Cortex of kidney (tissue), 1 donor: ENCODE measurements at places on chromosomes 12 and 14.

DNA sequence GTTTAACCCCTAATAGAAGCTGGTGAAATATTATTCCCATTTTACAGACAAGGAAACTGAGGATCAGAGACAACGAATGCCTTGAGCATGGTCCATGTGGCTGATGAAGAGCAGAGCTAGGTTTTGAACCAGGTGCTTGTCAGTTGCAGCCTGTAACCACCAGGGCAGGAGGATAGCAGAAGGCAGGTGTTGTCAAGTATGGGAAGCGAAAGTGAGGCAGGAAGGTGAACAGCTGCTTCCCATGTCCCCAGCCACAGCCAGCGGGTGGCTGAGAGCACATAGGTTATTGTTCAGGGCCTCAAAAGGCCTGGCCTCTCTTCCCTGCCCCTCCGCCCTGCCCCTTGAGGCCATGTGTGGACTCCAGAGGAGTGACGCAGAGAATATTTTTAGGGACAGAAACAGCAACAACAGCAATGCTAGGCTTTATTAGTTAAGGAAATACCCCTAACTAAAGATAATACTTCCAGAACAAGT, 39.6 kb downstream of the IQSEC3 start:
- no peak for DNase-seq

- no peak for DNase-seq
Measured at GRCh38 chr12:11745113-11745512, 95.6 kb downstream of the ETV6 start.

DNA sequence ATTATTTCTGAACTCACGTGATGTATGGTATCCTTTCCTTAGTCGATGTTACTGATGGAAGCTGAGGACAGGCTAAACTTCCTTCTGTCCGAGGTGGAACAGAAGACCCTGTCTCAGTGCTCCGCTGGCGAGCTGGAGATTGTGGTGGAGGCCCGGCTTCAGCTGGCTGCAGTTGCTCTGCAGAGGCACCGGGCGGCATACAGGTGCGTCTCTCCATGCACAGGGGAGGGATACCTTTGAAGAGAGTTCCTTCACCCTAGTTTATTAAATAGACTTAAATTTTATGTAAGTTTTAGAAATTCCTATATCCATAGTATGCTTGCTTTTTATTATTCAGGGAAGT, 186.7 kb upstream of the NEDD1 start:
- no peak for DNase-seq

DNA sequence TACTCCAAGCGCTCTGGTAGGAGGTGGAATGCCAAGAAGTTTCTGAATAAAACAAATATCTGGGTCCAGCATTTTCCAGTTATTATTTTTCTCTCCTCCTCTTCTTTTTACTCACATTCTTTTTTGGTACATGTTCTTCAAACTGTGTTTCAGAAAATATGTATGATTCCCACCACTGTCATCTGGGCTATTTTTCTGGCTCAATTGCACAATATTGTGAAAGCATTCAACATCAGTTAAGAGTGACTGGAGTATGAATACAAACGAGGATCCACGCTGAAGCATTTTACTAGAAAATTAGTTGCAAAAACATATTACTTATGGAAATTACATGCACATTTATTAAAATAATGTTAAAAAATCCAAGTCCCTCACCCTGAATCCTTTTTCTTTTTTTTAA, 61.5 kb downstream of the KCNMB4 start:
- DNase-seq, result no peak

DNA sequence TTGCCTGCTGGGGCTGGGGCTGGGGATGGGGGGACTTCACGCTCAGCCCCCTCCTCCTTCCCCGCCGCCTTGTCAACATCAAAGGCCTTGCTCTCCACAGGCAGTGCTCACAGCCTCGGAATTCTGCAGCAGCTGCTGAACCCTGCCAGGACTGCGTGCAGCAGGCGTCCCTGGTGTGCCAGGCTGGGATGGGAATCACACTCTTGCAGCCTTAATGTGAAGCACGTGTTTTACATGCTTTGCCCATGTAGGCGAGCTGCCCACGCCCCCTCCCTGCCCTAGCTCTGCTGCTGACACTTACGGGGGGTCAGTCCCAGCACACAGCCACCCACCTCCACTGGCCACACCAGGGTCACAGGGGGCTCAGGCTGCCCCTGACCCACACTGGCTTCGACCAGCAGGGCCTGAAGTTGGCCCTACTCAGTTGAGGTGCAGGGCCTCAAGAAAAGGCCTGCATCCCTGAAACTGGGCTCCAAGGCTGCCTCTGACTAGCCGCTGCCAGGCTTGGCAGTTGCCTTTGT, 276.2 kb upstream of the RTL1 start:
- no peak for DNase-seq
